Cardiac septum (tissue), 1 donor: ENCODE measurements at places on chromosomes 16 and 17. TPM values are rescaled to one million over a fixed set of nuclear protein-coding genes. Genes with fewer than 3 reads are reported as not detected.

PIPOX gene
- total RNA-seq: 0.57 TPM

MYLK3 gene
- 150 TPM for total RNA-seq

WNT9B gene
- total RNA-seq: 0.62 TPM

FBXO39 gene
- not detected for total RNA-seq

TPSD1 gene
- total RNA-seq: not detected

ZNF624 gene
- total RNA-seq: 3.4 TPM
